Fibroblast of skin of abdomen (primary cell): ENCODE measurements at places on chromosomes 1 and 21.

DNA sequence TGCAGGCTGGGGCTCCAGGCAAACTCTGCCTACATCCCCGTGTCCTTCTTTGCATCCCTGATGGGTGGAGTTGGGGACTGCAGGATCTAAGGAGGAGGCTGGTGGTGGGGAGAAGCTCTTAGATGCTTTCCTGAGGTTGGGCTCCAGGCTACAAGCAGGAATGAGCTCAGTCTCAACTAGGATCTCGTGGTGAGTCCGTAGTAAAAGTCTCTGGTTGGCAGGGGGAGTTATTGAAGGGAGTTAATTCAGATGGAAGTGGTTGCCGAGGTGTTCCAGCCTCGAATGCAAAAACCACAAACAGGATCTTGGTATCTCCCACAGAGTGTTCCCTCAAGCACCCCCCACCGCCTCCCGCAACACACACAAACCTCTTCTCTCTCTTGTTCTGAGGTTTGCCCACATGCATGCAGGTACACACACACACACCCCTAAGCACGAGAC lies 35.0 kb downstream of the TMCC2 start:
- DNase-seq, result peak; percentile 58

- peak; percentile 50 for DNase-seq
Observed at GRCh38 chr1:214958486-214958885, 124.1 kb upstream of the KCNK2 start.

DNA sequence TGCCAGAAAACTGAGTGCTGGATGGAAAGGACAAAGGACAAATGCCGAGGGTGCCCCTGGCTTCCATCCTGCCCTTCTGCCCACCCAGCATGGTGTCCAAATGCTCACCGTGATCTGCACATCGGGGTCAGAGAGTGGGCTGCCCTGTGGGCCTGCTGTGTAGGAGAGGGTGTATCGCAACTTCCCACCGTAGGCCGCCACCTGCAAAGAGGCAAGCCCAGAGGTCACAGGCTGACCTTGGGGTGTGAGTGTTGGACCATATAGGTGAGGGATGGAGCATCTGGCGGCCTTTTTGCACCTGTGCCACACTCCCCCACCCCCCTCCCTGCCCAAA lies 53.5 kb downstream of the LDLRAD2 start:
- no peak for DNase-seq

DNA sequence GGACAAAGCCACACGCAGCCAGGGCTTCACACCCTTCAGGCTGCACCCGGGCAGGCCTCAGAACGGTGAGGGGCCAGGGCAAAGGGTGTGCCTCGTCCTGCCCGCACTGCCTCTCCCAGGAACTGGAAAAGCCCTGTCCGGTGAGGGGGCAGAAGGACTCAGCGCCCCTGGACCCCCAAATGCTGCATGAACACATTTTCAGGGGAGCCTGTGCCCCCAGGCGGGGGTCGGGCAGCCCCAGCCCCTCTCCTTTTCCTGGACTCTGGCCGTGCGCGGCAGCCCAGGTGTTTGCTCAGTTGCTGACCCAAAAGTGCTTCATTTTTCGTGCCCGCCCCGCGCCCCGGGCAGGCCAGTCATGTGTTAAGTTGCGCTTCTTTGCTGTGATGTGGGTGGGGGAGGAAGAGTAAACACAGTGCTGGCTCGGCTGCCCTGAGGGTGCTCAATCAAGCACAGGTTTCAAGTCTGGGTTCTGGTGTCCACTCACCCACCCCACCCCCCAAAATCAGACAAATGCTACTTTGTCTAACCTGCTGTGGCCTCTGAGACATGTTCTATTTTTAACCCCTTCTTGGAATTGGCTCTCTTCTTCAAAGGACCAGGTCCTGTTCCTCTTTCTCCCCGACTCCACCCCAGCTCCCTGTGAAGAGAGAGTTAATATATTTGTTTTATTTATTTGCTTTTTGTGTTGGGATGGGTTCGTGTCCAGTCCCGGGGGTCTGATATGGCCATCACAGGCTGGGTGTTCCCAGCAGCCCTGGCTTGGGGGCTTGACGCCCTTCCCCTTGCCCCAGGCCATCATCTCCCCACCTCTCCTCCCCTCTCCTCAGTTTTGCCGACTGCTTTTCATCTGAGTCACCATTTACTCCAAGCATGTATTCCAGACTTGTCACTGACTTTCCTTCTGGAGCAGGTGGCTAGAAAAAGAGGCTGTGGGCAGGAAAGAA lies 8.1 kb downstream of the PSRC1 start:
- DNase-seq, result peak; percentile 58

DNA sequence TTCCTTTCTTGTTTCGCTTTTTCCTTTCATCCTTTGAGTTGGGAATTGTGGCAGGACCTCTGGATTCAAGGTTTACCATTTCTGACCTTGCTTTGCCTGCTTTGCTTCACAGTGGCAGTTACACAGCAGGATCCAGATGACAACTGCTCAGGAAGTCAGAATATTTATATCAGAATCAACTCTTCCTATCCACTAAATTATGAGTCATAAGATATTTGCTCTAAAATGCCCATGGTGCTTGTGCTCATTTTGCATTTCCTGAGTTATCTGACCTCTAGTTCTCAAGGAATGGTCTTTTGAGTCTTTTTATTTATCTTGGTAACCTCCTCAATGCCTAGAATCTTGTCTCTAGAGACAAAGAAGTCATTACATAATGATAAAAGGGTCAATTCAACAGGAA lies 290.8 kb downstream of the LRRC7 start:
- DNase-seq, result peak; percentile 0
